Kasumi-1 (cell line): ENCODE measurements at places on chromosomes 12 and 14.

DNA sequence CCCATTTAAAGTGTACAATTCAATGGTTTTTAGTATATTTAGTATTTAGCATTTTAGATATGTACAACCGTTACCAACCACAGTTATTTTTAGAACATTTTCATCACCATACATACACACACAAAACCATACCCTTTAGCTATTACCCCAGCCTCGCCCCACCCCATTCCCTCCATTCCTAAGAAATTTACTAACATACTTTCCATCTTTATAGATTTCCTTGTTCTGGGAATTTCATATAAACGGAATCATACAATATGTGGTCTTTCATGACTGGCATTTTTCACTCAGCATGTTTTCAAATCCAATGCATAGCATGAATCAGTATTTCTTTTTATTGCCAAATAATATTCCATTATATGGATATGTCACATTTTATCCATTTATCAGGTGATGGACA is 101.5 kb downstream of the TAOK3 start:
- no peak for DNase-seq

GRCh38 chr12:107417004-107417403 is 268.6 kb upstream of the PWP1 start:
- DNase-seq: no peak

GRCh38 chr14:77098529-77099353 is 683 bp downstream of the CIPC start:
- no peak for DNase-seq

DNA sequence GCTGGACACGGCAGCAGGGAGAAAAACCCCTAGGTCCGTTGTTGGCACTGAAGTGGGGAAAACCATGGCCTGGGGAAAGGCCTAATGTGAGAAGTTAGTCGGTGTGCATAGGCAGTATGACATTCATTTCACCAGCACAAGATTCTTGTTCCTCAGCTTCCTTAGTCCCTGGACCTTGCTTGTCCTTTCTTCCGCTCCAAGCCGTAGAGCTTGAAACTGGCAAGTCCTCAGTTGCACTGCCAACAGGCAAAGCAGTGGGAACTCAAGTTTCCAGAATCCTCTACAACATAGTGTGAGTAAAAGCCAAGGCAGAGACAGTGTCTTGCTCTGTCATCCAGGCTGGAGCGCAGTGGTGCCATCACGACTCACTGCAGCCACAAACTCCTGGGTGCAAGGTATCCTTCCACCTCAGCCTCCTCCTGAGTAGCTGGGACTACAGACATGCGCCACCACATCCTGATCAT is 138.5 kb upstream of the AMIGO2 start:
- no peak for DNase-seq

- DNase-seq: no peak
These were observed 7.9 kb downstream of the OR10P1 start for GRCh38 chr12:55644591-55644990.

- DNase-seq: no peak
These were observed 169.6 kb upstream of the RASSF8 start for GRCh38 chr12:25788707-25789442.

DNA sequence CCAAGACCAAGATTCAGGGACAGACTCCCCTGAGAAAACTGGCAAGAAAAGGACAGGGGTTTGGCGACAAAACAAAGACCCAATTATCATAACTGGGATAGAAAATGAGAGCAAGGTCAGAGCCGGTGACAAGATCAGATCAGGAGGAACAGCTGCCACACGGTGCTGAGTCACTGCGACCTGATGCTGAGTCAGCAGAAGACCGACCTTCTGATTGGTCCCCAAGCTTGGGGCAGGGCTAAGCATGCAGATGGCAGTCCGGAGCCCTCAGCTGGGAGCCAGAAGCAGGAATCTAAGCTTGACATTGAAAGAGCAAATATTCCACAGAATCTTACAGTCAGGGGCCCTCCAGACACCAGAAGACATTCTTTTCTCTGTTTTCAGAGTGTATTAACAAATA is 19.1 kb upstream of the ARMH4 start:
- DNase-seq: peak; percentile 87

- DNase-seq: peak; percentile 99
These were observed 35.9 kb downstream of the TESC start for GRCh38 chr12:117063162-117063911.

GRCh38 chr12:2408262-2408661 is 355.5 kb downstream of the CACNA1C start:
- DNase-seq: no peak

DNA sequence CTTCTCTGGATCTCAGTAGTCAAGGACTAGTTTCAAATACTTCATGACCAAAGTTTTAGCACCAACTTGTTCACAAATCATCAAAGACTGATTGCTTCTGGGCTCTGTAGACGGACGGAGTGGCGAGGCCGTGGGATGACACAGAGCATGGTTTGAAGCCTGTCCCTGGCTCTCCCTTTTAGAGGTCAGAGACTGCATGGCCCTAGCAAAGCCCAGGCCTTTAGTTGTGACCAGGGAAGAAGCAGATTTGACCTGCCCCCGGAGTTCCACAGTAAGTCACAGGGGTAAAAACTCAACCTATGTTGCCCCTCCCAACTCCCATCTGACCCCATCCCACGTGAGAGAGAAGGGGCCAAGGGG is 90.4 kb downstream of the SYNE3 start:
- DNase-seq: no peak

DNA sequence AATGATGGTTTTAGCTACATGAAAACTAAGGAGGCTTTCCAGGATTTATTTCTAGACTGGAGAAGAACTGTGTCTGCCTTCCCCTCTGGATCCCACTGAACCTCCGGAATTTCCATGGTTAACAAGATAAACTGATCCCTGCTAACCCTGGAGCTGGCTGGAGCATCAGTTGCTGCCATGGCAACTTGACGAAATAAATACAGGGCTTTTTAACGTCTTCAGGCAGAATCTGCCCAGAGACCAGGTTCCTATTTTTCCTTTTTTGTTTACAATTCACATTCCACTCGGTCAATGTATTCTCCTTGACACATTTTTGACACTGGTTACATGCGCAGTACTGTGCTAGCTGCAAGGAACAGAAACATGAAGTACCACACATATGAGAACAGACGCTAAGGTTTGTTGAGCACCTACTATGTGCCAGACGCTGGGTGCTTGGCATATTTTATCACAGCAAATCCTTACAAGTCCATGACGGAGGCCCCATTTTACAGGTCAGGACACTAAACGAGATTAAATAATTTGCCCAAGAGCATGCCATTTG is 1.7 kb downstream of the C14orf132 start:
- no peak for DNase-seq

DNA sequence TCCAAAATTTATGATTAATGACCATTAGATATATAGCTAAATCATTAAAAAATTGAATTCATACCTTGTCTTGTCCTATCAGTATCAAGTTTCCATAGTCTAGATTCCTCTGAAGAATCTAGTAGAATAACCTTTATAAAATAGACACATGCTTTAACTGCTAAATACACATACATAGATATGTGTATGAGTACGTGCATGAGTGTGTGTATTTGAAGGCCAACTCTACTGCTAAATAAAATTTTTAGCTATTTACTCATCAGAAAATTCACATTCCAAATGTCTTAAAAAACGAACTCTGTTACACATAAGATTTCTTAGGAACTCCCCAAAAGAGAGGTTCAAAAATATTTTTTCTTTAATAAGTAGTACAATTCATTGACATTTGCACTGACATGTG is 233.0 kb downstream of the SSPN start:
- no peak for DNase-seq

- DNase-seq: no peak
These were observed 95.7 kb downstream of the PAPLN start for GRCh38 chr14:73333031-73333430.

- DNase-seq: no peak
These were observed 21.8 kb downstream of the MGAT4C start for GRCh38 chr12:86234316-86234855.

DNA sequence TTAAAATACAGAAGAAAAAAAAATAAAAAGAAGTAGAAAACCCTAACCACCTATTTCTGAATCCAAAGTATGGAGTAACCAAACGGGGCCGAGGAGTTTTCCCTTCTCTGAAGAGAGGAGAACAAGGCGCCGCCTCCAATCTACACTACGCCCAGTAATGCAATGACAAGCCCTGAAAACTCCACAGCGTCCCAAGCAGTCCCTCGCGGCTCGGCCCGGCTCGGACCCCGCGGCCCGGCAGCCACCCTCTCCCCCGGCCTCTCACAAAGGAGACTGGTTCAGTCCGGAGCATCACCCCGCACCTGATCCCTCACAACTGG is 371 bp downstream of the CHD8 start:
- no peak for DNase-seq

- DNase-seq: no peak
These were observed 3.1 kb upstream of the IGF1 start for GRCh38 chr12:102483466-102483865.

GRCh38 chr12:132986885-132987225 is 688 bp downstream of the ZNF26 start:
- DNase-seq: no peak

DNA sequence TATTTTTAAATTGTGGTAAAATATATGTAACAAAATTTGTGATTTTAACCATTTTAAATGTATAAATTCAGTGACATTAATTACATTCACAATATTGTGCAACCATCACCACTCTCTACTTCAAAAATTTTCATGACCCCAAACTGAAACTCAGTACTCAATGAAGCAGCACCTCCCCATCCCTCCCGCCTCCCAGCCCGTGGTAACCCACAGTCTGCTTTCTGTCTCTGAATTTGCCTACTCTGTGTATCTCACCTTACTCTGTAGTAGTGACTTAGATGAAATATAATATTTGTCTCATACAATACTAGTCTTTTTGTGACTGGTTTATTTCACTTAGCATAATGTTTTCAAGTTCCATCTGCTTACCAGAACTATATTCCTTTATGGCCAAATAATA is 36.2 kb downstream of the EML1 start:
- DNase-seq: no peak

DNA sequence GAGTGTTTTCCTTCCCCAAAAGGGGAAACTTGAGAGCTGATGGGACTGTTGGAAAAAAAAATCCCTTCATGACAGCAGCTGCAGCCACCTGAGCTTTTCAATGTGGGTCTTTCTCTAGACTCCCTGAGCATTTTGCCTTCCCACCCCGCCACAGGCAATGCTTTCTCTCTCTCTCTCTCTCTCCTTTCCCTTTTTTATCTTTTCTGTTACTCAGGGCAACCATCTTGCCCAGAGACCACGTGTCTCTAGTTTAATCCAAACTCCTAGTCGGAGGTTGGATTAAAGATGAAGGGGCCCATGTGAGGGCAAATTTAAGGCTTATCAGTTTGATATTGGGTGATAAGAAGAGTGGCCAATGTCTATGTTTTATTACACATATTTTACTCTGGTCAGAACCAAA is 25.9 kb upstream of the B4GALNT1 start:
- no peak for DNase-seq

GRCh38 chr12:113286712-113287111 is 48.2 kb downstream of the SLC8B1 start:
- no peak for DNase-seq

DNA sequence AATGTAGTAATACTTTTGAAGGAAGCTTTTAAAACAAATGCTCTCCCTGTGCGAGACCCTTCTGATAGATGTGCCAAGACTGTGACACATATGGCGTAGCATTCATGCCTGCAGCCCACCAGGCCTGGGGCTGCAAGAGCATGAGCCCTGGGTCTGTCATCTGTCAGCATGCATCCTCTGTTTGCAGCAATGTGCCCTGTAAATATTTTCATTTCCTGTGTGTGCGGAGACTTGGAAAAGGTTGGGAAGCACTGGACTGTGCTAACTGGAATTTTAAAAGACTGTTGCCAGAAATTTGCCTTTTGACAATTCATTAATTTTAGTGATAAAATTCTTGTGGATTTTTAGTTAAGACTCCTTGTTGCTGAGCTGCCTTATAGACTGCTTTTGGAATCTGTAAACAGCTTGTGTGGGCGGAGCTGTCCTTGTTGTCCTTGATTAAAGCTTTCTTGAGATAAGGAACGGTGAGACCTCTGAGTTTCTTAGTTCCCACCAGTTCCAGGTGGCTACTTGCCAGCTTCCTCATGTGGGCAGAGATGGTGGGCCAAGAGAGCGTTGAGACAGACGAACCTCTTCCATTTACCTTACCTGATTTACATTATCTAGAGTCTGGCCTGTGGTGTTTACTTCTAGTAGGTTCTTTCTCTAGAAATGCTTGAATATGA is 23.4 kb downstream of the MARK3 start:
- DNase-seq: no peak

DNA sequence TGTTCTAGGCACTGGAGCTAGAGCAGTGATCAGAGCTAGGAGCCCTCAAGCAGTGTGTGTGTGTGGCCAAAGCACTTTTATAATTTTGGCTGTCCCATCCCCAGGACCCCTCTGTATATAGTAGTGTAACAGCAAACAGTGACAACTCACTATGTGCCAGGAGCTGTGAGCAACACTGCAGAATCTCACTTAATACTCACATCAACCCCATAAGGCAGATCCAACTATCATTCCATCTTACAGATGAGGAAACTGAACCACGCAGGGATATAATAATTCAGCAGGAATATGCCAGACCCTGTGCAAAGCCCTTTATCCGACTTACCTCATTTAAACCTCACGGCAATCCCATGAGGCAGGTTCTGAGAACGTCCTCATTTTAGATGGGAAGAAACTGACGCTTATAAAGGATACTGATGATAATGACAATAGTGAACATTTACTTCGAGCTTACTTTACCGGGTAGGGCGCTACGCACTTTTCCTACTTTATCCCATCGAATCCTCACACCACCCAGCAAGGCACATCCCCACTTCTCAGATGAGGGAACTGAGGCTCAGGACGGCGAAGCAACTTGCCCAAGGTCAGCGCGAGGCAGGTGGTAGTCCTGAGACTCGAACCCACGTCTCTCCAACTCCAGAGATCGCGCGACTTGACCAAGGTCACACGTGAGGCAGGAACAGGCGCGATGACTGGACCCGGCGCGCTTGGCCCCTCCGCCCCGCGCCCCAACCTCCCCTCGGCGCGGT is 687 bp downstream of the RAB35 start:
- DNase-seq: peak; percentile 15

- DNase-seq: no peak
These were observed 21.0 kb upstream of the SLC6A12 start for GRCh38 chr12:234891-235415.

DNA sequence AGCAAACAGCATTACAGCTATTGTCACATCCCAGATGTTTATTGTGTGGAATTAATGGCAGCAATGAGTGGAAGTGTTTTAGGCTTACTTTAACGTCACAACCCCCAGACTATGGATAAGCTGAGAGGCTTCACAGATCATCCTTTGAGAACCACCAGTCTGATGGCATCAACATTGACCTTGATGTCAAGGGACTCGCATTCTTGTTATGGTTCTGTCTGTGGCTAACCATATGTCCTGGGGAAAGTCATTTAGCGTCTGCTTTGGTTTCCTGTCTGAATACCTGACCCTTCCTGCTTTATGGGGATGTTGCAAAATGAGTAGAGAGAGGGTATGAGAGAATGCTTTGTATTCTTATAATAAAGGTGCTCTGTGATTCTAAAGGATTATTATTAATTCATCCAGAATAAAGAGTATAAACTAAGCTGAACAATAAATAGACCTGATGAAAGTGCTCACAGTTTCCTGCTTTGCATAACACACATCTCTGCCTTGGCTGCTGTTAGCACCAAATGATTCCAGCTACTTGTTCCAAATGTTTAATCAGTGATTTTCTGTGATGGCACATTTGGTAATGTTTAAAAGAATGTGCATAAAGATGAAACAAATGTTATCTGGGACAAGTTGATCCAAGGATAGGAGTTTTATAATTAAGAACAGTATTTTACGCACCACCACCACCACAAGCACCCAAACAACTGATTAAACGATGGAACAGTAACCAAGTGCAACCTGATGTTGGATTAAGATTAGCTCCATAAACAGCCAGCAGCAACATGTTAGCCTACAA is 116.9 kb upstream of the LRIG3 start:
- no peak for DNase-seq
